ENCODE measurements at places on chromosomes 5 and 9.

DNA sequence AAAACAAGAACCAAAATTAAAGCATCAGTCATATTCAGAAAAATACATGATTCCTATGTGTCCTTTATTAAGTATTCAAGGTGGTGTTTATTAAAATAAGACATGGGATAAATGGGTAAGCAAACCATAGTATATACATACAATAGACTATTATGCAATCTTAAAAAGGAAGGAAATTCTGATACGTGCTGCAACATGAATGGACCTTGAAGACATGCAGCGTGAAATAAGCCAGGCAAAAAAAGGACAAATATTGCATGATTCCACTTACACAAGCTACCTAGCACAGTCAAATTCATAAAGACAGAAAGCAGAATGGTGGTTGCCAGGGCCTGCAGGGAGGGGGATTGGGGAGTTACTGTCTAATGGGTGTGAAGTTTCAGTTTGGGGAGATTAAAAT lies 127.7 kb downstream of the DMAC1 start:
- DNase-seq = no peak

- DNase-seq = no peak
Measured at GRCh38 chr9:108017671-108018070, 528.1 kb upstream of the KLF4 start.

- no peak for DNase-seq
Measured at GRCh38 chr9:131096269-131097125, at the start of gene AIF1L. Gene AIF1L (plus strand): TSS chr9:131096531. CDS start chr9:131096630, 99 bp downstream.

- DNase-seq = no peak
Measured at GRCh38 chr9:18056993-18057369, 417.0 kb upstream of the ADAMTSL1 start.

Measured in T-helper 2 cell (primary cell).